ENCODE measurements at places on chromosomes 7 and 10.

DNA sequence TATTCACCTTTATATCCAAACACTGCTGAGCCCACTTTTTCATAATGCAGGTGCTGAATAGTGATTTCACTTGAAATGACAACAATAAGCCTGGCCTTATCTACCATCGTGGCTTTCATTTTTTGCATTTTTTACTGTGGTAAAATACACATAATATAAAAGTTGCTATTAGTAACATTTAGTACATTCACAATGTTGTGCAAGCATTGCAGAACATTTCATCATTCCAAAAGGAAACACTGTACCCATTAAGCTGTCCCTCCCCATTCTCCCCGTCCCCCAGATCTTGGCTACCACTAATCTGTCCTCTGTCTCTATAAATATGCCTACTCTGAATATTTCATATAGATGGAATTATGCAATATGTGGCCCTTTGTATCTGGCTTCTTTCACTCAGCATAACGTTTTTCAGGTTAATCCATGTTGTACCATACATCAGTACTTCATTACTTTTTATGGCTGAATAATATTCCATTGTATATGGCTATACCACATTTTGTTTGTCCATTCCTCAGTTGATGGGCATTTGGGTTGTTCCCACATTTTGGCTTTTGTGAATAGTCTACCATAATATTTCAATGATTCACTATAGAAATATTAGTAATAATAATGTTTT, 68.5 kb upstream of the ARID5B start:
- no peak for DNase-seq

- no peak for DNase-seq
These were observed 113.3 kb upstream of the JCAD start for GRCh38 chr10:30172673-30173072.

GRCh38 chr10:23150091-23150490, 42.0 kb upstream of the PTF1A start:
- no peak for DNase-seq

- DNase-seq = no peak
These were observed 1314.2 kb upstream of the LRRTM3 start for GRCh38 chr10:65611592-65611991.

GRCh38 chr10:77825965-77826364, 100.6 kb downstream of the DLG5 start:
- DNase-seq = no peak

DNA sequence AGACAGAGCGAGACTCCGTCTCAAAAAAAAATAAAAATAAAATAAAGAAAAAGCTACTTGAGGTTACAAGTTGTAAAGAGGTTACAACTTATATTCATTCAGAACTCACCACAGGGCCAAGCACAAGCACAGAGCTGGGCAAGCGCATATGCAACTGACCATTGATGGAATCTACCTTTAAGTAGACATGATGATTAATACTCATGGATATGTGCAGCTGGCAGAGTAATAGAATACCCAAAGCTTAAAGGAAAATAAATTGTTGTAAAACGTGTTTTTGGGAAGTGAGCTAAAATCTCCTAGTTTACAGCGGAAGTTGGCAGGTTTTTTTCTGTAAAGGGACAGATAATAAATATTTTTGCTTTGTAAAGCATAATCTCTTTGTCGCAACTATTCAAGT, 111.6 kb downstream of the TMEM168 start:
- no peak for DNase-seq

DNA sequence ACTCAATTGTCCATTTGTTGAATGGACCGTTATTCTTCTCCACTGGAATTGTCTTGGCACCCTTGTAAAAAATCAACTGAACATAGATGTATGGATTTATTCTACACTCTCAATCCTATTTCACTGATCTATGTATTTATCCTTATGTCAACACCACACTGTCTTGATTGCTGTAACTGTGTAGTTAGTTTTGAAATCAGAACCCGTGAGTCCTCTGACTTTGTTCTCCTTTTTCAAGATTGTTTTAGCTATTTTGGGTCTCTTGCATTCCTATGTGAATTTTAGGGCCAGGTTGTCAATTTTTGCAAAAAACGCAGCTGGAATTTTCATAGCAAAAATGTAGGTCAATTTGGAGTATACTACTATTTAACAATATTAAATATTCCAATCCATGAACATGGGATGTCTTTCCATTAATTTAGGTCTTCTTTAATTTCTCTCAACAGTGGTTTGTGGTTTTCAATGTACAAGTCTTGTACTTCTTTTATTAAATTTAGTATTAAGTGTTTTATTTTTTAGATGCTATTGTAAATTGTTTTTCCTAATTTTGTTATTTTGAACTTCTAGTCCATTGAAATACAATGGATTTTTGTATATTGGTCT, 10.0 kb downstream of the CAMK2B start:
- no peak for DNase-seq

DNA sequence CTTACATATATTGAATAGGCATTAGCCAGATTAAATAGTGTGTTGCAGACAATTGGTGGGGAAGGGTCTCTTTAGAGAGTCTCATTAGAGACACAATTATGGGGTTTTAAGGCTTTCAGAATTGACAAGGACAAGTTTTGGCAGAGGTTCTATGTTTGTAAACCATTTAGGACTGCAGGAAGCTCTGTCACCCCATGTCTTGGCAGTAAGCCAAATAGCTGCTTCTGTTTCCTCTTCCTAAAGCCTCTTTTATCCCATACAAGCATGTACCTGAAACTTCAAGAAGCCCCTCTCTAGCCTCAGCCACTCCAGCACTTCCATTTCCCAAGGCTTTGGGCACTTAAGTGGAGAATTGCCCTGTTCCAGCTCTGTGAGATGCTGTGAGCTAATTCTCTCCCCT, 21.8 kb upstream of the LRRC4 start:
- DNase-seq = no peak
